ENCODE measurements at places on chromosomes 7 and 10.

GRCh38 chr10:4332764-4333458 lies 493.1 kb upstream of the AKR1E2 start:
- DNase-seq = no peak

GRCh38 chr10:98577578-98577977 lies 130.8 kb upstream of the HPS1 start:
- no peak for DNase-seq

- peak; percentile 23 for DNase-seq
These were observed 38.1 kb downstream of the EXOC6 start for GRCh38 chr10:92886334-92886961.

GRCh38 chr10:17077890-17078289 lies 51.7 kb downstream of the CUBN start:
- no peak for DNase-seq

DNA sequence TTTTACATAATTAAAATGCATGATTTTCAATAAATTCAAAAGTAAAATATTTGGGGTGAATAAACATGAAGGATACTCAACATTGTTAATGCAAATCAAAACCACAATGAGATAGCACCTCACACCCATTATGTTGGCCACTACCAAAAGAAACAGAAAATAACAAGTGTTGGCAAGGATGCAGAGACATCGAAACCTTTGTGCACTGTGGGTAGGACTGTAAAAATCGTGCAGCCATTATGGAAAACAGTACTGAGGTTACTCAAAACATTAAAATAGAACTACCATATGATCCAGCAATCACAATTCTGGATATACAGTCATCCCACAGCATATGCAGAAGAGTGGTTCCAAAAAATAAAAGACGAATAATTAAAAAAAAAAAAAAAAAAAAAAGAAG lies 13.1 kb downstream of the EZH2 start:
- DNase-seq = no peak

GRCh38 chr10:12703813-12704212 lies 297.7 kb downstream of the CCDC3 start:
- peak; percentile 67 for DNase-seq

GRCh38 chr10:67936416-67936815 lies 52.0 kb downstream of the SIRT1 start:
- DNase-seq = peak; percentile 31

DNA sequence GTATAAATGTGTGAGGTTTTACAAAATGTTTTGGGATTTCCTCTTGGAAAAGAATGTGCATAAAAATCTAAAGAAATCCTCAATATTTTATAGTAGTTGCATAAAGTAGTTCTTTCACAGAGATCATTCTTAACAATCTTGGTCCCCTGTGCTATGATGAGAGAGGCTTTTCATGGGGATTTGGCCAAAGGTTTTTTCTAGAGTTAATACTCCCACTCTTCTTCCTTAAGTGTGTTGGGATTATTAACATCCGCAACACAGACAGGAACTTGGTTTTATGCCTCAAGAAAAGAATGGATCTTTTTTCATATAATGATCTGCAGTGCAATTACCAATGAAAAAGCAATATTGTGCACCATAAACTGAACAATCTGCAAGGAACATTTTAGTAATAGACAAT lies 71.5 kb downstream of the AGMO start:
- DNase-seq = no peak

DNA sequence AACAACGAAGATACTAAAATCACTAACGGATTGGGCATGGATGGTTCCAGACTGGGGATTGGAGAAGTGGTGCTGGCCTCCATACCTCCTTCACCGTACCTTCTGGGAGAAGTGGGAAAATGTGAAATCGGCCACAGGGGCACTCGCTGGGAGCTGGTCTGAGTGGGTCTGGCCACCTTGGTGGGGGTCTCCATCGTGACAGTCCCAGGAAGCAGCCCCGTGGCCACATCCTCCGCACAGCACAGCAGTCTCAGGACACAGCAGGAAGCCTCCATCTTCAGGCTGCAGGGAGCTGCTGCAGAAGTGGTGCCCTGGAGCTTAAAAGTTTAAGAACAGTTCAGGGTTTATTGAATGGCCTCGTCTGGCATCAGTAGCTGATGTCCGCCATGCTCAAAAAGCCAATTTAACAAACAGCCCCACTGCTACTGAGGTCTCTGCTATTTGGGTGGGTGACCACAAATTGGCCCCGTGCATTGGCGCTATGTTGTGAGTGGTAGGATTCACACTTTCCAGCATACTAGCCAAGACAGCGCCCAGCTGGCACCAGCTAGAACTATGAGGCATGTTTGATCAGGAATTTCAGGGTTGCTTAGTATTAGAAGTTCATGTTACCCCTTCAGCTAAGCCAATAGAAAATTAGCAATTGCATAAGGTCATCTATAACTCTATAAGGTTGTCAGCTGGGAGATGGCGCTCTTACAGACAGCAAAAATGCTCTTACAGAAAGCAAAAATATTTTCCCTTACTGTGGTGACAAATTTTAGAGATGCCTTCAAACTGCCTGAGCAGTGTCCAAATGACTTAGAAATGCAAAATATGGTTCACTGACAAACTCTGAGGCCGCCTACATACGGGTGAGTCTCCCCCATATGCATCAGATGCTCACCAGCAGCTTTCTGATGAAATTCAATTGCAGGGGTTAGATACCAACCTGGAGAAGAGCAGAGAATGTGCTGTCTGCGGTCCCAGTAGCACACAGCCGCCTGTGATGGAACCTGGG lies 17.0 kb downstream of the PKD1L1 start:
- DNase-seq = no peak

- no peak for DNase-seq
These were observed 112.3 kb downstream of the BTRC start for GRCh38 chr10:101466016-101466912.

DNA sequence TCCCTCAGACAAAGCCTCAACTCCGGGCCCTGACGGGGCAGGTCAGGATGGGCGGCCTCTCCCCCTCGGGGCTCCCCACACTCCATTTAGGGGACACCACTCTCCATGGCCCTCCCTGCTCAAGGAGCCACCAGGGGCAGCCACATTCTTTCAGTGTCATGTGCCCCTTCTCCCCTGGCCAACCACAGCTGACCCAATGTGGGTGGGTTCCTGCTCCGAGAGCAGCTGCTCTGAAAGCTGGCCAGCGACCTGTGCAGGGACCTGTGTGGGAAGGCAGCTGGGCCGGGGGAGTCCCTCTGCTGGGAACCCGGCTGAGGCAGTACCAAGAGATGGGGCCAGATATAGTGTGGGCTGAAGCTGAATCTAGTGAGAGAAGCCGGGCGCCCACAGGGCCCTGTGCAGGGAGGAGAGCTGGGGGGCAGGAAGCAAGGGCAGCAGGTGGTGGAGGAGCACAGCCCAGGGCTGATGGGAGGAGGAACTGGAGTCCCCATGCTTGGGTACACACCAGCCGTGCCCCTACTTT lies 40.6 kb upstream of the NPFFR1 start:
- no peak for DNase-seq

GRCh38 chr7:11786186-11786585 lies 45.8 kb downstream of the THSD7A start:
- DNase-seq = no peak

- no peak for DNase-seq
These were observed 68.9 kb downstream of the PDGFA start for GRCh38 chr7:450741-451140.

DNA sequence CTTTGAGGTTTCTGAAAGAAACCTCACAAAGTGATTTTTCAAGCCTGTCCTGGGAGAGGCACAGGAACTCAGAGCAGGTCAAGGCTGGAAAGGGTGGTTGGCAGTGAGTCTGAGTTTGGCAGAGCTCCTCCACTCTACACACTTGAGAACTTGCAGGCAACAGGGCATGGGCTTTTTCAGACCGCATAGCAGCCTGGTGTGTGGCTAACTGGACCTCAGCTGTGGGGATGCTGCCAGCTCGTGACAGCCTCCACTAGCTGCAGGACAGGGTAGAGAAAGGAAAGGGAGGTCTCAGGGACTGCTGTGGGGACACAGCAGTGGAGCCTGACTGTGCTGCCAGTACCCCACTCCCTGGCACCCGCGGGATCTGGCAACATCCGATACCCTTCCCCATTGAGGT lies 2.6 kb downstream of the CDHR1 start:
- DNase-seq = no peak

- DNase-seq = no peak
These were observed 34.3 kb downstream of the SRPK2 start for GRCh38 chr7:105354383-105354782.
